ENCODE measurements at places on chromosomes 13 and 19.
A peak's percentile ranks its signal among the peaks of the same experiment; 100 is the strongest.

DNA sequence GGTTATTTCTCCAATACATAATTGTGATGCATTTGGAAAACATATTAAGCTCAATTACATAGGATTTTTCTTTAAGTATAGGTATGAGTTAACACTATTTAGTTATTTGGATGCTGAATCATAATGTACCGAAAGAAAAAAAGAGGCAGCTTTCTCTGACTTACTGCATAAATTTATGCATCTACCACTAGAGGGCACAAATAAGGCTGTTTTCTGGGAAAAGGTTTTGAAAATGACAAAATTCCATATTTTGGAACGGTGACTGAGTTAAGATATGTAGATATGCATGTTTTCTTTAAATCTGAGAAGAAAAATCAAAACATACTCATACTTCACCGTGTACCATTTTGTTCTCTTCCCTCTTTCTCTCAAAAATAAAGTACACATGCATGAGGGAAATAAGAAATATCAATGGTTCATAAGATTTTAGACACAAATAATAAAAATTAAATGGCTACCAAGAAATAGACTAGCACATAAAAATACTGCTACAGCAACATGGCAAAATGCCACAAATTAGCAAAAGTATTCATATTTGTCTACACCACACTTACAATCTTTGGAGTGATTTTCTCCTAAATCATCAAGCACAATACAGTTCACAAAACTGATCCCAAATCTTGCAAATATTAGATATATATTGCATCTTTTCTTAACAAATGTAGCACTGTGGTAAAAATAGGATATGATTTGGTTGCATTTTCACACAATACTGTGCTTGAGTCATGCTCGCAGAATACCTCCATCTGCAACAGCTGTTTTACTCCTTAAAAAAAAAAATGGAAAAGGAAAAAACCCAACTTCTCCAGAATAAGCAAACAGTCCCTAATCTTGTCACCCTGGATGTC is 260.0 kb downstream of the FGF14 start:
- DNase-seq: no peak

- DNase-seq: no peak
These were observed 442 bp upstream of the RFC3 start for GRCh38 chr13:33817513-33817900.

- no peak for DNase-seq
These were observed 9.6 kb downstream of the DNASE2 start for GRCh38 chr19:12871681-12872080.

DNA sequence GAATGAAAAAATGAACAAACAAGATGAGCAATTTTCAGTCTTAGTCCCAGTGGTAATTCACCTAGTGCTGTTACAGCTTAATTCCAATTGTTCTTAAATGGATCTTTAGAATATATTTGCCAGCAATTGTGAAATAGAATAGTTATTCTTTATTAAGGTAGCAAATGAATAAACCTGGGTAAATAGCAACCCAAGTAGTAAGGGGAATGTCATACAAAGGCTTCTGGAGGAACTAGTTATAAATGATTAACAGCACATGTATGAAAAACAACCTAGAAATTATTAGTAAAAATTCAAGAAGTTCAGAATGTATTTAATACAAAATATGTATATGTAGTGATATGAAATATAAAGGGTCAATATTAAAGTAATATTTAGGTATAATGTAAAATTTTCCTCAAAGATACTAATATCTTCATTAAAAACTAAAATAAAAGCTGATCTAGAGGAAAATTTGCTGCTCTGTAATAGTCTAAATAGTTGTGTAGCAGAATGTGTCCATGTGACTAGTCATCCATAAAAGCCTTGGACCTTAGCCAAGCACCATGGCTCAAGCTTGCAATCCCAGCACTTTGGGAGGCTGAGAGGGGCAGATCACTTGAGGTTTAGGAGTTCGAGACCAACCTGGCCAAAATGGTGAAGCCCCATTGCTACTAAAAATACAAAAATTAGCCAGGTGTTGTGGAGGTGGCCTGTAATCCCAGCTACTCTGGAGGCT is 535.9 kb upstream of the ATXN8OS start:
- DNase-seq: no peak

- DNase-seq: no peak
These were observed 391.3 kb downstream of the EFNB2 start for GRCh38 chr13:106143930-106144709.

- no peak for DNase-seq
These were observed 5.7 kb upstream of the THSD1 start for GRCh38 chr13:52411629-52412028.

GRCh38 chr13:109840201-109840892 is 54.0 kb upstream of the IRS2 start:
- DNase-seq: no peak

- DNase-seq: no peak
These were observed 8.0 kb downstream of the ABHD13 start for GRCh38 chr13:108226184-108226583.

GRCh38 chr19:3140667-3141038 is 4.8 kb downstream of the GNA15 start:
- no peak for DNase-seq

GRCh38 chr13:26024558-26024957 is 27.3 kb downstream of the SHISA2 start:
- DNase-seq: no peak

DNA sequence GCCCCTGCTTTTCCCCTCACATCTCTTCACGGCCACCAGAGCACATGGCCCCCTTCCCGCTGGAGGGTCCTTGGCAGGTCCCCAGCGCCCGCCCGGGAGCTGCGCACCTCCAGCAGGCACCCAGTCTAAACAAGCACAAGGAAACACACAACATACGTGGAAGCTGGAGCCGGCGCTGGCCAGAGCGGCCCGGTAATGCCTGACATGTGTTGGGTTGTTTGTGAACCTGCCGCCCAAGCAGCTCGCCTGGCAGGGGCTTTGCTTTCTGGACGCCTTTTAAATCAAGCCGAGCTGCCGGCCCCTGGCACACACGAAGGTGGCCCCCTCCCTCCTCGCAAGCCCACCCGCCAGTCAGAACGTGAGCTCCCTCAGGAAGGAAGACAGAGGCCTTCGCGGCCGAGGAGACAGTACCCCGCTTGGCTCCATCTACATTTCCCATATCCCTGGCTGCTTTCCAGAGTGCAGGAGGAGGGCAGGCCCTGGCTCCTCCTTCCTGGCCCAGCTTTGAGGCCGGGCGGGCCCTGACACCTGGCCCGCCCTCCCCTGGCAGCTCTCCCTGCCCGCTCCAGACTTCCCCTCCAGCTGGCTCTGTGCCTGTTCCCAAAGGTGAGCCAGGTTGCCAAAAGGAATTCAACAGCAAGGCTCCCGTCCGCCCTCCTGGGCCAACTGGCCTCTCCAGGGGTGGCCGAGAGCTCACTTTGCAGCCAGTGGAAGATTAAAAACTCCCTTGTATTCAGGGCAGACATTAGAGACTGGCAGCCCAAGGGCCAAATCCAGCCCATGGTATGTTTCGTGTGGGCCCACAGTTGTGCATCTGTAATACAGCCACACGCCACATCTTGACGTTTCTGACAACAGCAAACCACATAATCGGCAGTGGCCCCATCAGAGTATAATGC is 28.7 kb downstream of the COMP start:
- peak; percentile 93 for DNase-seq

GRCh38 chr13:48857576-48857975 is 118.1 kb upstream of the FNDC3A start:
- no peak for DNase-seq

DNA sequence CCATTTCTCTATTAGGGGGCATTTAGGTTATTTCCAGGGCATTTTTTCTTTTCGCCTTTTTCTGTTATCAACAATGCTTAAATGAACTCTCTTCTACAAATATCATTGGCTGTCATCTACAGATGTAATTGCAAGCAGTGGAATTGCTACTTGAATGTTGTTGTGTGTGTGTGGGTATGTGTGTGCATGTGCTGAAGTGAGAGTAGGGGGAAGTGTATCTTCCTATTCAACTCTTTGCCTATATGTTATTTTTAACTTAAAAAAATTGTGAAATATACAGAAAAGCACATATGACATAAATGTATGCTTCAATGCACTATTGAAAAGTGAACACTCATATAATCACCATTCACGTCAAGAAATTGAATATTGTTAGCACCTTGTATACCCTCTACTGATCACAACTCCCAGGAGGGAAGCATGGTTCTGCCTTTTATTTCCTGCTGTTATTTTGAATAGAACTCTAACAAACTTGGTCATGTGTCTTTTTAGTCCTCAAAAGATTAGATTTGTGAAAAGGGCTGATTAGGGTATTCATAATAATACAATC is 24.7 kb downstream of the WDFY2 start:
- no peak for DNase-seq

GRCh38 chr19:48473161-48473966 is 4.2 kb downstream of the CYTH2 start:
- no peak for DNase-seq

GRCh38 chr19:1284979-1285736 is 515 bp upstream of the EFNA2 start:
- DNase-seq: no peak

DNA sequence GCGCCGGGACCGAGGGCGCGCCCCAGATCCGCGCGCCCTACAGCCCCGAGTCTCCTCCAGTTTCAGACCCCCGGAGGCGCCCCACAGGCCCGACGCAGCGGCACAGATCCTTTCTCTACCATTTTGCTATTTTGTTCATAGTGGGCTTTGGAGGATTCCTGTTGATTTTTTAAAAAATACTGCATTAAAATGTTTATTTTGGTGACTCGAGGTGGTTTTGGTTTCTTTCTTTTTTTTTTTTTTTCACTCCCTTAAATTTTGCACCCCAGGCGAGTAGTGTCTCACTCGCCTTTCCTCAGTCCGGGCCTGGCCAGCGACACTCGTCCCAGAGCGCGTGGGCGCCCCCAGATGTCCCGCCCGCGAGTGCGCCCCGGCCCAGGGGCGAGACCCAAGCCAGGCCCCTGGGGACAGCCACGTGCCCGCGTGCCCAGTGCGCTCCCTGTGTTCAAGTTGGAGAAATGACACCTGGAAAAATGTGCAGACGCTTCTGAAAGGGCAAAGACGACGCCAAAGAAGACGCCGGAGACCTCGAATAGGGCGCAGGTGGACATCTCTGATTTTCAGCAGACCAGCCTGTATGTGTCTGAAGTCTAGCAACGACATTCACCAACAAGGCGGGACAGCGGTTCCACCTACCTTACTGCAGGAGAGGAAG is 471 bp upstream of the INSR start:
- peak; percentile 12 for DNase-seq
